ENCODE measurements at places on chromosomes 12 and 14.

DNA sequence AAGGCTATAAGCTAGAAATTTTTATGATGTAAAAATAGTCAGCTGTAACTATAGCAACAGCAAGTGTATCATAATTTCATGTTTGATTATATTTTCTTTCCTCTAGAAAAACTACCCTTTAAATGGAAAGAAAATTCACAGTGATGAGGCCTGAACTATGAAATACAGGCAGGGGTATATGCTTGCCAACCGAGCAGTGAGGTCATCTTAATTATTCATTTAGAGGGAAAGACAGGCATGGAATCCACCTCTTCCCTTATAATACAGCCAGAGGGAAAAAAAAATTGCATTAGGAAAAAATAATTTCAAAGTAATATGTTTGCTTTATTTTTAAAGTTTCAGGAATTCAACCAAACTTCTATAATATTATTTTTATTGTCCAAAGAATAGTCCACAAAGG is 139.8 kb downstream of the EPS8 start:
- no peaks in the 10 kb centered on the region for H3K36me3 ChIP-seq
- no peak for DNase-seq
- no peaks in the 10 kb centered on the region for H3K4me1 ChIP-seq
- no peak overlapping the region for H3K27ac ChIP-seq

DNA sequence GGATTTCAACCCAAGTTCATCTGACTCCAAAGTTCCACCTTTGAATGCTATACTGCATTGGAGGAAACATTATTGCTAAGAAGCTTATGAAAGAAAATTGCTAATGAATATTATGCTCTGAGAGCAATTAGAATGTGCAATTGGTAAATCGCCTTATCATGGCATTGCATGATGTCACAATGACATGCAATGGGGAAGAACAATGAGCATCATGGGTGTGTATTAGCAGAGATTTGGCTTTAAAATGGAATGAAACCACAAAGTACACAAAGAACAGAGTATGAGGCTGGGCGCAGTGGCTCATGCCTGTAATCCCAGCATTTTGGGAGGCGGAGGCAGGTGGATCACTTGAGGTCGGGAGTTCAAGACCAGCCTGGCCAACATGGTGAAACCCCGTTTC is 34.7 kb downstream of the FOS start:
- peaks cover 14% of the 10 kb centered on the region for H3K27me3 ChIP-seq
- peaks cover 25% of the 10 kb centered on the region for H3K4me1 ChIP-seq
- H3K4me3 ChIP-seq: no peak overlapping the region
- no peaks in the 10 kb centered on the region for H3K36me3 ChIP-seq
- DNase-seq: no peak

GRCh38 chr14:95407354-95407753 is 87.6 kb upstream of the CLMN start:
- no peak overlapping the region for H3K4me3 ChIP-seq
- H3K4me1 ChIP-seq: no peaks in the 10 kb centered on the region
- no peak overlapping the region for H3K27ac ChIP-seq
- no peaks in the 10 kb centered on the region for H3K27me3 ChIP-seq
- DNase-seq: no peak
- H3K36me3 ChIP-seq: peaks cover 10% of the 10 kb centered on the region

DNA sequence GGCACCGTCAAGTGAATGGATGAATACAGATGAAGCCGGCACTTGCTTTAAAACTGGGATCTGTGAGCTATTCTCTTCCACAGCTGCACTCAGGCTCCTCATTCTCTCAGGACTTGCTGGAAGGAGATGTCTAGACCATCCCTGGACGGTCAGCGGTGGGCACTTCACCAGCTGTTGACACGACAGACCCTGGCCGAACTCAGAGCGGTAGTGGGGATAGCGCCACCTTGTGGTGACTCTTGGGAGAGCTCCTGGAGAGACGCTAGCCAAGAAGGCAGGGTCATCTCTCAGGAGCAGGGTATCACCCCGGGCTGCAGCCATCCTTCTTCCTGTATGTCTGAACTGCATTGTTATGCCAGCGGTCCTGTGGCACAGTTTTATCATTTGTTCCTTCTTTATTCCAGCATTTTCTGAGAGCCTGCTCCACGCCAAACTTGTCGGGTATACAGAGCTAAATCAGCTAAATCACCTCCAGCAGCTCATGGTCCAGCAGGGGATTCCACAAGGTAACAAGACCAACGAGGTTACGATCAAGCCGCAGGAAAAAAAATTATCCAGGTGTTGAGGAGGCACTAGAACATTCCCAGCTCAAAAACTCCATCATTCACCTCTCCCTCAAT is 10.0 kb downstream of the WNT1 start:
- peaks cover 66% of the 10 kb centered on the region for H3K27me3 ChIP-seq
- no peaks in the 10 kb centered on the region for H3K36me3 ChIP-seq
- DNase-seq: peak; percentile 82
- H3K4me1 ChIP-seq: peaks cover 7% of the 10 kb centered on the region

DNA sequence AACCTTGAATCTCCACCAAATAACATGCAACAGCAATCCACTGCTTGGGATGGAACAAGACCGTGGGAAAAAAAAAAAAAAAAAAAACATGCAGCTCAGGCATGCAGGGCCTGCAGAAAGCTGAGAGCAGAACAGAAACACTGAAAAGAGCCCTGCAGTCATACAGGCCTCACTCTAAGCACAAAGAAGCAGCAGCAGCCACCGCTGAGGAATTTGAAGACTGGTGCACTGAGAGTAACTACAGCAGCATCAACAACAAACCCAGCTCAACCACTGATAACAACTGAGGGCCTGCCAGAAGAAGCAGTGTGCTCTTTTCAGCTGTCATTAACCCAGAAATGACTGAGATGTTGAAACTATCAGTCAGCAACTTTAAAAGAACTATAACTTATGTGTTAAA is 354.7 kb upstream of the TMTC1 start:
- H3K4me3 ChIP-seq: no peak overlapping the region
- DNase-seq: no peak
- no peaks in the 10 kb centered on the region for H3K27me3 ChIP-seq
- no peak overlapping the region for H3K27ac ChIP-seq
- no peaks in the 10 kb centered on the region for H3K36me3 ChIP-seq
- H3K4me1 ChIP-seq: no peaks in the 10 kb centered on the region

DNA sequence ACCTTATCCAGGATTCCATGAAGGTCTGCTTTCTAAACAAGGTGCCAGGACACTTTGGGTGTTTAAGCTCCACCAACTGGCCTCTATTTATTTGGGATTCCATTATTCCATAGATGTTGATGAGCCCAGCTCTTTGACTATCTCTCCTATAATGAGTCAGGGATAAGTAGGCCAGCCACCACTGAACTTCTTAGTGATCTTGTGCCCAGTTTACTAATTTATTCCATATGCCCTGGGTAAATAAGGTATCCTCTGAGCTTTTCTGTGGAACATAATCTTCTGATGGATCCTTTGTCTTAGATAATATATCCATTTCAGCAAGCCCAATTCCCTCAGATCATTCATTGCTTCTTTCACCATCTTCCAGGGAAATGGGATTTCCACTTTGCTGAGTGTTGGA is 535.0 kb downstream of the FOXG1 start:
- no peak overlapping the region for H3K27ac ChIP-seq
- H3K4me1 ChIP-seq: no peaks in the 10 kb centered on the region
- DNase-seq: no peak

- no peak overlapping the region for H3K27ac ChIP-seq
- H3K4me3 ChIP-seq: no peak overlapping the region
- H3K36me3 ChIP-seq: no peaks in the 10 kb centered on the region
- H3K27me3 ChIP-seq: peaks cover 12% of the 10 kb centered on the region
These were observed 22.4 kb upstream of the PPM1H start for GRCh38 chr12:62957233-62957953.

DNA sequence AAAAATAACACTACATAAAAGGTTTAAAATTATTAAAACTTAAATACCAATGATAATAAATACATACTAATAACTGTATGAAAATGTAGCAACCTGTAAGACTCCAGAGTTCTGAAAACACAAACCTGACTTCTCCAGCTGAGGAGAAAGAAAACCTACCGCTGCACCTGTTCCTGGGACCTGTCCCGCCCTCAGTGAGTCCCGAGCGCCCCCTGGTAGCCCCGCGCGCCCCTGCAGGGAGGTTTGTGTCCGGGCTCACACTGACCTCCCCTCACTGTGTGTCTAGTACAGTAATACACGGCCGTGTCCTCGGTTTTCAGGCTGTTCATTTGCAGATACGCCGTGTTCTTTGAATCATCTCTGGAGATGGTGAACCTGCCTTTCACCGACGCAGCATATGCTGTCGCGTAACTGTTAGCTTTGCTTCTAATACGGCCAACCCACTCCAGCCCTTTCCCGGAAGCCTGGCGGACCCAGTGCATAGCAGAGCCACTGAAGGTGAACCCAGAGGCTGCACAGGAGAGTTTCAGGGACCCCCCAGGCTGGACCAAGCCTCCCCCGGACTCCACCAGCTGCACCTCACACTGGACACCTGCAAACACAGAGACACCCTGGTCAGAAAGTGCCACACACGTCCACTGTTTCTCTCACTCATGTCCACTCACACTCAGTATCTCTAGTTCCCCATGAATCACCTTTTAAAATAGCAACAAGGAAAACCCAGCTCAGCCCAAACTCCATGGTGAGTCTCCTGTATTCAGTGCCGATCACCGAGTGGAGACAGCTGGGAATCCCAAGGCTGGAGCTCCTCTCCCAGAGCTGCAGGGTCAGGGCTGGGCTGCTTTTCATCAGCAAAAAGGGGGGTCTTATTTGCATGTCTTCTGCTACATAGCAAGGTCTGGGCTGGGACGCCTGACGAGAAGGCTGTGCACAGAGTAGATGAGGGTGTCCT is 1276.3 kb downstream of the TMEM121 start:
- no peak overlapping the region for H3K27ac ChIP-seq
- H3K4me3 ChIP-seq: no peak overlapping the region
- no peaks in the 10 kb centered on the region for H3K4me1 ChIP-seq
- no peaks in the 10 kb centered on the region for H3K36me3 ChIP-seq

GRCh38 chr12:91922674-91923073 is 223.0 kb downstream of the BTG1 start:
- H3K27ac ChIP-seq: no peak overlapping the region
- no peak for DNase-seq
- no peaks in the 10 kb centered on the region for H3K27me3 ChIP-seq
- no peak overlapping the region for H3K4me3 ChIP-seq

- no peaks in the 10 kb centered on the region for H3K27me3 ChIP-seq
- no peak overlapping the region for H3K27ac ChIP-seq
- H3K4me3 ChIP-seq: no peak overlapping the region
- no peak for DNase-seq
- H3K4me1 ChIP-seq: no peaks in the 10 kb centered on the region
These were observed 20.0 kb downstream of the DDX51 start for GRCh38 chr12:132123970-132124765.

GRCh38 chr14:69038455-69039287 is 59.6 kb upstream of the ACTN1 start:
- H3K36me3 ChIP-seq: no peaks in the 10 kb centered on the region
- peaks cover 7% of the 10 kb centered on the region for H3K4me1 ChIP-seq
- peaks cover 66% of the 10 kb centered on the region for H3K27me3 ChIP-seq
- no peak overlapping the region for H3K4me3 ChIP-seq

DNA sequence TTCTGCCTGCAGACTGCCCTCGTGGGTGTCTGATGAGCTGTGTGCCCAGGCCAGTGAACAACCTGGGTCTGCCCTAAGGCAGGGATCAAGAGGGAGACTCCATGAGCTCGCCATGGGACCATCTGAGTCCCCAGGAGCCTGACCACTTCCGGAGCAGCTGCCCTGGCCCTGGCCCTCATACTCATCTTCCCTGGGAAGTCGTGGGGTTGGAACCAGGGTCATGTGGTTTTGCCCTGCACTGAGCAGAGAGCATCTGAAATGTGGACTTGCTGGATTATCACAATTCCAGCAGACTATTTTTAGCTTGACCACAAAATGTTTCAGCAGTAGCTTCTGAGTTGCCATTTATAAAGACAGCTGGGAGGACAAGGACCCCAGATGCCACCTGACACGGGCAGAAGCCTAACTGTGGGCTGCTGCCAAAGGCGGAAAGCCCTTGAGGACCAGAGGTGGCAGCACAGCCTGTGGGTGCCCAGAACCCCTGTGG is 6.7 kb downstream of the BTBD6 start:
- DNase-seq: no peak
- peaks cover 9% of the 10 kb centered on the region for H3K4me1 ChIP-seq
- H3K36me3 ChIP-seq: no peaks in the 10 kb centered on the region
- H3K27ac ChIP-seq: no peak overlapping the region

- no peaks in the 10 kb centered on the region for H3K36me3 ChIP-seq
- no peak overlapping the region for H3K27ac ChIP-seq
- no peak for DNase-seq
These were observed 57.7 kb upstream of the FAM181A start for GRCh38 chr14:93869427-93869826.

DNA sequence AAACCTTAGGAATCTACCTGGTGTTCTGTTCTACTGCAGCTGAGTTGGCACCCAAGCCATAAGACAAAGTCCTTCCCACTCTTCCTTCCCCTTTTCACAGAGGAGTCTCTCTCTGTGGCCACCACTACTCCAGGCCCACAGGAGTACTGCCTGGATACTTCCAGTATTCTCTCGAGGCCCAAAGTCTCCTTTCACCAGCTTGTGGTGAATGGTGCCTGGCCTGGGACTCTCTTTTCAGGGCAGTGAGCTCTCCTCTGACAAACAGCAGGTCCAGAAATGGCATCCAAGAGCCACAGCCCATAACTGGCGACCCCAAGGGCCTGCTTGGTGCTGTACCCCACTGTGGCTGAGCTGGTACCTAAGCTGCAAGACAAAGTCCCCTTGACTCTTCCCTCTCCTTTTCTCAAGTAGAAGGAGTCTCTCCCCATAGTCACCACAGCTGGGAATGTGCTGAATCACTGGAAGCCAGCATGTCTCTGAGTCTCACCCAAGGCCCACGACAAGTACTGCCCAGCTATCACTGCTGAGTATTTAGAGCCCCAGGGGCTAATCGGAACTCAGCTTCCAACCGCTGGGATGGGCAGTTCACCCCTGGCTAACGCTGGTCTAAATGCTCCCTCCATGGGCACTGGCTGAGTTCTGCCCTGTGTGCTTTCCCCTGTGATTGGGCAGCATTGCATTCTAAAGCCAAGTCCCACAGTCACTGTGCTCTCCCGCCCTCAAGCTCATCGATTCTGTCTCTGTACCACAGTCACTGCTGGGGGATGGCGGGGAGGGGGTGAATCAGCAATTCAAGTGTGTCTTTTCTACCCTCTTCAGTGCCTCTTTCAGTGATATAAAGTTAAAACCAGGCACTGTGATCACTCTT is 6.1 kb downstream of the A2ML1 start:
- H3K4me3 ChIP-seq: no peak overlapping the region
- no peaks in the 10 kb centered on the region for H3K36me3 ChIP-seq
- H3K4me1 ChIP-seq: no peaks in the 10 kb centered on the region
- no peak for DNase-seq
- H3K27ac ChIP-seq: no peak overlapping the region

- no peak overlapping the region for H3K27ac ChIP-seq
- H3K4me1 ChIP-seq: peaks cover 22% of the 10 kb centered on the region
- H3K36me3 ChIP-seq: peaks cover under 1% of the 10 kb centered on the region
- no peak for DNase-seq
- H3K27me3 ChIP-seq: peaks cover 4% of the 10 kb centered on the region
- H3K4me3 ChIP-seq: no peak overlapping the region
These were observed 150.5 kb upstream of the KRR1 start for GRCh38 chr12:75661908-75662307.

Measured in activated CD8-positive, alpha-beta memory T cell treated with anti-CD3 and anti-CD28 coated beads, Interleukin-2, amount 10 ng/mL, durations not matched to agents 7 days and 5 days (primary cell).